ENCODE measurements at places on chromosomes 4 and X.

GRCh38 chr4:81366779-81367178 is 104.9 kb downstream of the RASGEF1B start:
- no peak for DNase-seq

DNA sequence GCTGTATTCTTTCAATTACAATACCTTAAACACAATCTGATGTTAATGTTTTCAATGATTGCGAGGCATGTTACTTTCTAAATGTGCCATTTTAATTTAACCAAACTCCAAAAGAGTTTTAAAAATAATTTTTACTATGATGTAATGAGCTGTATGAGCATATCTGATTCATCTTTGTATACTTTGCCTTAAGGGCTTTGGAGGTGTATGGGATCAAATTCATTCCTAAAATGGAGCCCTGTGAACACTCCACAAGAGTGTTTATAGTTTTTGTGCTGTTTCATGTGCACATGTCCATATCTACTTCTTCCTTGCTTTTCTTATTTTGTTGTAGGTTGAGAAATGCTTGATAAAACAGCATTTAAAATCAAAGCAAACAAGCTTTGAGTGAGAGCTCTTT is 82.4 kb downstream of the ATP10D start:
- DNase-seq, result no peak

GRCh38 chr4:24244663-24245490 is 339.5 kb downstream of the DHX15 start:
- DNase-seq, result peak; percentile 24

- peak; percentile 29 for DNase-seq
Measured at GRCh38 chr4:94676970-94677369, 80.8 kb upstream of the BMPR1B start.

- no peak for DNase-seq
Measured at GRCh38 chr4:182803235-182803634, 114.0 kb downstream of the DCTD start.

GRCh38 chrX:5807181-5807580 is 421.5 kb downstream of the NLGN4X start:
- DNase-seq, result no peak

- no peak for DNase-seq
Measured at GRCh38 chrX:10195947-10196346, 39.2 kb downstream of the CLCN4 start.

DNA sequence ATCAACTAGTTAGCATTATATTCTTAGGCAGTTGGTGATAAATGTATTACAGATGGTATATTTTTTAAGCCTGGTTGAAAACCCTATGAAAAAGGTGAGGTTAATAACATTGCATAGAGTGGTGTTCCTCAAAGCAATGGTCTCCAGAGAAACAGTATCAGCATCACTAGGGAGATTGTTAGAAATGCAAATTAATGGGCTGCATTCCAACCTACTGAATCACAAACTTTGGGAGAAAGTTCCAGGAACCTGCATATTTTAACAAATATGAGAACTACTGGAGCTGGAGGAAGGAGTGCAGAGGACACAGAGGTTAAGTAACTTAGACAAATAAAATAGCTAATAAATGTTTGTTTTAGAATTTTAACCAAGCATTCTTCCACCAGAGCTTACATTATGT is 166.9 kb upstream of the PCDH10 start:
- peak; percentile 25 for DNase-seq

GRCh38 chrX:2351321-2351720 is 149.5 kb downstream of the DHRSX start:
- no peak for DNase-seq

- DNase-seq, result no peak
Measured at GRCh38 chr4:107692202-107692601, 27.8 kb downstream of the PAPSS1 start.

DNA sequence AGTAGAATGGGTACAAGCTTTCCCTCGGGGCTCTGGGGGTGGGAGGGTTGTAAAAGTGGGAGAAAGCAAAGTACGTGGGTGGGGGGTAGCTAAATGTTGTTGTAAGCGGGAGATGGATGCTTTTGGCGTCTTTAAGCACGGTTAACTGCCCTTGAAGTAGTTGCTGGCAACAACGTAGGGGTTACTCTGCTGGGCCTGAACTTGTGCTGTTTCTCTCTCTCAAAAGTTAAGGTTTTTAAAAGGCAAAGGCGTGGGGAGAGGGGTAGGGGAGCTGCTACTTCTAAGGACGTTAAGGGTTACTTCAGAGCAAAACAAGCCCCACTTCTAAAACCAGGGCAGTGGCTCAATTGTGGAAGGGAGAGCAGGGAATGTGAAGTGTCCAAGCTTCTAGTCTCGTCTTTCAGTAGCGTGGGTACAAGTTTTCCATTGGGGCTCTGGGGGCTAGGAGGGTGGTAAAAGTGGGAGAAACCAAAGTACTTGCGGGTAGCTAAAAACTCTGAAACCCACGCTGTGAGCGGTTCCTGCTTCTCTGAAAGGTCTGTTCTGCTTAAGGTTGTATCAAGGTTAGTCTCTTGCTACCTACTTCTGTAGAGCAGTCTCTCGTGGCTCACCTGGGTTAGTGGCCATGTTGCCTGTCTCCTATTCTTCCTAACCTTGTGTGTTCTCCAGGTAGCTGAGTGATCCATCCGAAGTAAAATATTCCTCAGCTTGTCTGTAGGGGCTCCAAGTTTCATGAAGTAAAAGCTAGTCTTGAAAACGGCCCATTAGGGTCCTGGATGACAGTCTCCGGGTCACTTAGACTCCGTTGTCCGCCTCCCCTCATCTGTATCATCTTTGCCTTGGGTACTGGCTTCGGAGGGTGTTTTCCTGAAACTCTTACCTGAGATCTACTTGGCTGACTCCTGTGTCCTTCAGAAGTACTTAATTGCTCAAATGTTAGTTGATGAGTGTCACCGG is 1.7 kb upstream of the WDR1 start:
- no peak for DNase-seq

DNA sequence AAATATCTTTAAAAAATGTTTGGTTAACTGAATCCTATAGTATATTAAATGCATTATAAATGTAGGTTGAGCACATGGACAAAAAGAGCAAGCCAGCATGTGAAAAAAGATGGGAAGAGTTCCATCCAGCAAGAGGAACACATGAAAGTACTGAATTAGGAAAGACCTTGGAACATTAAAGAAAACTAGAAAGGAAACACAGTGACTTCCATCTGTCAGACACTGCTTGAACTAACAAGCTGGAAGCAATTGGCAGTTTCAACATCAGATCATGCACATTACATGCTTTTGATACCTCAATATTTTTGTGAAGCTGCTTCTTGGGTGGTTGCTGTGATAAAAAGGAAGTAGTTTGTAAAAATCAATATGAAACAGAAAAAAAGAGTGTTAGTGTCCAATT is 626.8 kb upstream of the GNPDA2 start:
- no peak for DNase-seq

GRCh38 chr4:173169428-173170181 is 994 bp downstream of the GALNT7 start:
- peak; percentile 80 for DNase-seq

GRCh38 chrX:144681501-144681900 is 565.8 kb upstream of the SPANXN1 start:
- DNase-seq, result no peak

GRCh38 chr4:26958925-26959653 is 98.4 kb downstream of the STIM2 start:
- no peak for DNase-seq

- DNase-seq, result no peak
Measured at GRCh38 chrX:108285356-108285755, 152.9 kb downstream of the COL4A6 start.

- no peak for DNase-seq
Measured at GRCh38 chr4:157421365-157421764, 200.8 kb downstream of the GRIA2 start.

- DNase-seq, result peak; percentile 32
Measured at GRCh38 chr4:184441461-184442313, 32.7 kb downstream of the IRF2 start.

DNA sequence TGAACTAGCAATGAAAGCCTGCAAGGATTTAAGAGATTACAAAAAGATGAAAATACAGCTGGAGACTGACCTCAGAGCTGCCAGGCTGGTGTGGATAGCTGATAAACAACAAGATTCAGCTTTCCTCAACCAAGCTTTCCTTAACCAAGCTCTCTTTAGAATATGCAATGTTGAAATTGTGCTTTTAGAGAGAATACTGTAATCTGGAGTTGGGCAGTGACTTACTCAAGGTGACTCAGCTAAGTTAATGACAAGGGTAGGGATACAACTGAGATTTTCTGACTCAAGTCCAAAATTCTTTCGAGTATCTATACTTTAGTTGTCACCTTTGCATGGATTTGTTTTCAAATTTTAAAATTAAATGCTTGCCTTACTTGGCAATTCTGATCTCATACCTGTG is 98.0 kb downstream of the AMMECR1 start:
- peak; percentile 45 for DNase-seq

GRCh38 chrX:54044126-54044876 is at the start of gene PHF8:
TSS of gene PHF8 (minus strand) at chrX:54044473. CDS start at chrX:54042728, 1,745 bp downstream.
- peak; percentile 97 for DNase-seq

- no peak for DNase-seq
Measured at GRCh38 chrX:24703185-24703494, 9.4 kb downstream of the POLA1 start.

DNA sequence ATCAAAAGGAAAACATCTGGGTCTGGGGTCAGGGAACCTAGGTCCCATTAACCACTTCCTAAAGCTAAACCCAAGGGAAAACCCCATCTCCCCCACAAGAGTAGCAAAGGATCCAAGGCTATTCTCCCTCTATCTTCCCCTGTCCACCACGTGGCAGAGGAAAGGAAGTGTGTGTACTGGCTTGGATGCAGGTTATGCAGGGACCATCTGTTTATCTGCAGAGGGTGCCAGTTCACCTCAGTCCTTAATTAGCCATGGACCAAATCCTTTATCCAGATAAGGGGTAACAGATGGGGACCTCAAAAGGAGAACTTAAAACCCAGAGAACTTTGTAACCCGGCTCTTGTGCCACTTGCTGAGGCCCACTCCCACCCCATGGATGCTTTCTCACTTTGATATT is 135.3 kb downstream of the ZNF518B start:
- DNase-seq, result no peak

DNA sequence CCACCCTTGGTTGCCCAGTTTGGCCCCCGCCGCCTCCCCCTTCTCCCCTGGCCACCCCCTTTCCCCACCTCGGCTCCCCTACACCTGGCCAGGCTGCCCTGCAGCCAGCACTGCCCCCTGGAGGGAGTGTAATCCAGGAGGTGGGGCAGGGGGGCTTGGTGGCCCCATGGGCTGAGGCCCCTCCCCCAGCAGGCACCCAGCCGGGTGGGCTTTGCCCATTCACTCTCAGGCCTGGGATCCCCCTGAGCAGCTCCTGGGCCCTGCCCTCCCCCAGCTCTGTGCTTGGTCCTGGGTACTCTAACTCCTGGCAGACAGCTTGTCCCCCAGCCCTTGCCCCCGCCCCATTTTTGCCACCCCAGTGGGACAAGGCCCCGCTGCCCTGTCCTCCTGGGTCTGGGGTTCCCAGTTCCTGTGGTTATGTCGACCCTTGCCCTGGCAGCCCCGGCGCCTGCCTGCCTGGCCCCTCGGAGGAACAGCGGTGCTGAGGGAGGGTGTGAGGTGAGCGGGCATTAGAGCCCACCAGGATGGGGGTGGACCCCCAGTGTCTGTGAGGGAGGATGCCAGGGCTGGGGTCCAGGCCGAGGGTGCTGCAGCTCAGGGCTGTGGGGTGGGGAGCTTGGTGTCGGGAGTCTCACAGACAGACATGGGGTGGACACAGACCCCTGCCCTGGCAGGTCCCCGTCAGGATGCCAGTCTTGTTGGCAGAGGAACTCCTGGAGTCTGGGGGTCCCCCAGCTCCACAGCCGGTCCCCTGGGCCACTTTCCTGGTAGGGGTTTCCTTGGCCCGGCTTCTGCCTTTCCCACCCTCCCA is 10.2 kb downstream of the NAT8L start:
- DNase-seq, result no peak

DNA sequence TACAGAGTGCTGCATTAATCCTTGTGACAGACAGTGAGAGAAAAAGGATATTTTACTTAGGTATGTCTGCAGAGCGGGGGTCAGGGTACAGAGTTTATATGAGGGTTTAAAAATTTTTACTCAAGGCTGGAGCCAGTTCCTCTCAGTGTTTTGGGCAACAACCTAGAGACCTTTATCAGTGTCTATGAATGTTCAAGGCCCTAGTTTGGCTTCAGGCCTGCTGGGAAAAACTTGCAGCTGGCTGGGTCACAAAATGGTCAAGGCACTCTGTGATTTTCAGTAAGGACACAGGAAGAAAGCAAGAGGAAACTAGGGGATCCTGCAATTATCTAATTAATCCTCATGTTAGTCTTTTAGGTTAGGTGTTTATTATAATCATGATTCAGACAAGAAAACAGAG is 10.8 kb upstream of the C4orf54 start:
- no peak for DNase-seq

DNA sequence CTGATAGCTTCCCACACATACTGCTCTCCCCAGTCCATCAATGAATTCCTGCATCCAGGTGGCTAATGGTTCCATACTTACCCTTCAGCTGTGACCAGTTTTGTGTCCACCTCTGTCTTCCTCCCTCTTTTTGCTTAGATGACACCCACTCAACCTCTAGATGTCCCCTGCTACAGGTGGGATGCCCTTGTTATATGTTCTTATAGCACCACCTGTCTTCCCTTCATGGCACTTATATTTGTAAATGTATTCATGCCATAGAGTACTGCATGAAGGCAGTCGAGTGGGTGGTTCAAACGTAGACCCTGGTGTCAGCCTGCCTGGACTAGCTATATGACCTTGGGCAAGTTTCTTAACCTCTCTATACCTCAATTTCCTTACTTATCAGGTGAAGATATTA is 6.5 kb upstream of the USP46 start:
- no peak for DNase-seq

GRCh38 chrX:48938721-48939425 is 18.5 kb downstream of the OTUD5 start:
- no peak for DNase-seq

DNA sequence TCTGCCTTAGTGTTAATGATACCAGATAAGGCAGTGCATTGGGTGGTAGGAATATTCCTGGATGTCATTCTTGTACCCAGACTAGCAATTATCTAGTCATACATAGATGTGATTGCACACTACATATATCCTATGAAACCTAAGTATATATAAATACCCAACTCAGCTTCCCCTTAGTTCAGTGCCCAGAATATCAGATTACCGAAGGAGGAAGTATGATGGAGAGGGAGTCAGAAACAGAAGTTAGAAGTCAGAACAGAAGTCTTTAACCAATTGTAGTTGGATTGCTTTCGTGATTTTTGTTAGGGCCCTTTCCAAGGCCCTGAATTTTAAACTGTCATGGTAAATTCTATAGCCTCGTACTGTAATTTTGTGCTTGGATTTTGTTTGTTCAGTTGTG is 42.9 kb downstream of the MOB1B start:
- no peak for DNase-seq

GRCh38 chr4:16869594-16870245 is 28.7 kb downstream of the LDB2 start:
- DNase-seq, result no peak

DNA sequence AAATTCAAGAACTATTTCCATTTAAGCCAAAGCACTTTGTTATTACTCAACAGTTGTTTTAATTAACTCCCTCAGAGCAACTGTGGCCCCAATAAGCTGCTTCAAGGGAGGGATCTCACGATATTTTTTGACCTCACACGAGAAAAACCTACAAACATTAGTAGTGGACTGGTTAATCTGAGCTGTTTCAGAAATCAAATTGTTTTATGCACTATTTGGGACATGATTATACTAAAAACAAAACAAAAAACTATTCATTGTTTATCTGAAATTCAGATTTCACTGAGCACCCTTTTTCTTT is 74.3 kb downstream of the DCHS2 start:
- no peak for DNase-seq

- no peak for DNase-seq
Measured at GRCh38 chr4:3364634-3365314, 72.0 kb downstream of the RGS12 start.

- DNase-seq, result no peak
Measured at GRCh38 chr4:68569466-68570121, 6.5 kb downstream of the UGT2B17 start.

GRCh38 chr4:14309431-14309830 is 681.9 kb upstream of the BOD1L1 start:
- no peak for DNase-seq
